ENCODE measurements at places on chromosomes 1 and 21.

- DNase-seq = peak; percentile 64
Measured at GRCh38 chr21:43667191-43667904, 8.0 kb downstream of the RRP1B start.

DNA sequence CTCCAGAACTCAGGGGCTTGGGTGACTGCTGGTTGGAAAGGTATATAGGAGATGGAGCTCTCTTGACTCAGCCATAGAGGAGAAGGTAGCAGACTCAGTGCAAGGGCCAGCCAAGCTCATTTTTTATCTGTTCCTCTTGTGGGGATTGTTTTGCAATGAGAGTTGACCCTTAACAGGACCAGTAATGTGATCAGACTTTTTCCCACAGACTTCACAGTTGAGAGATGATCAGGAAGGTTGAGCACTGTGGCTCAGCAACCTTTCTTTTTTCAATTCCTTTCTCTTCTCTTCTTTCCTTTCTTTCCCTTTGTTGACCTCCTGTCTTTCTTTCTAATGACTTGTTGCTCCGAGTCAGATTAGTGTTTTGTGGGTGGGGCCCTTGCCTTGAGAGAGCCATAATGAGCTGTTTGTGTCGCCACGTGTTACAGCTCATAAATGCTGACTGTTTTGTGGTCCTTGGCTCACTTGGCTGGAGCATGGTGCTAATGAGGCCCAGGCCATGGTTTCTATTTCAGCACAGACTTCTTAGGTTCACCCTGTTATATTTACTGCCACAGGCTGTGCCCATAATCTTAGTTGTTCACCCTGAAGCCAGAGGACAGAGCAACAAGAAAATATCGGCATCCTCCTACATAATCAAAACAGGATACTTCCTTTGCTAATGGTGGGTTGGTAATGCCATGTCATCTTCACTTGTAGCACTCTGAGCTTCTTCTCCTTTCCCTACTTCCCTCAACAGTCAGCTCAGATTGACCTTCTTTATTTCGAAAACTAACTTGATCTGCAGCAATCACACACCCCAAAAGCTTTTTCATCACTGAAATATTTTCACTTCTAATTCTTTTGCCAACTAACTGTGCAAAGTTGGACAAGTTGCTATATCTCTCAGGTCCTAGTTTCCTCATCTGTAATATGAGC is 13.9 kb downstream of the ADAM30 start:
- no peak for DNase-seq

- no peak for DNase-seq
Measured at GRCh38 chr1:175877939-175878737, 134.7 kb upstream of the TNR start.

- no peak for DNase-seq
Measured at GRCh38 chr1:32246888-32247273, at the start of gene FAM167B. Gene FAM167B, plus strand, starts transcription at chr1:32247222. Its CDS starts 200 bp downstream, at chr1:32247422.

DNA sequence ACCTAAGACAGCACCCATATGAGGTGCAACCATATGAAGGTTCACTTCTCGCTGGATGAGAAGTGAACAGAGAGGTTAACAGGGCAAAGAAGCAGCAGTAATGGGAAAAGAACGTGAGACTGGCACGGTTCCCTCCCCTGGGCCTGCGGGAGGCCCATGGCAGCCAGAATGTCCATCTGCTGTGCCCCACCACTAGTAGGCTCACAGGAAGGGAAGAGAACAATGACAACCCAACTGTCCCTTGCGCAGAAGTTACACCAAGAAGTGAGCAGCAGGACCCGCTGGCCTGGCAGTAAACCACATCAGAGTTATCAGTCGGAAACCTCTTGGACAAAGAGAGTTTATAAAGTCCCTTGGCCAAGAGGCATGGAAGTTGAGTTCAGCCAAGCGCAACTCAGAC is 11.3 kb downstream of the HIVEP3 start:
- DNase-seq = no peak

GRCh38 chr1:103283841-103284669 is 175.7 kb upstream of the COL11A1 start:
- DNase-seq = no peak

DNA sequence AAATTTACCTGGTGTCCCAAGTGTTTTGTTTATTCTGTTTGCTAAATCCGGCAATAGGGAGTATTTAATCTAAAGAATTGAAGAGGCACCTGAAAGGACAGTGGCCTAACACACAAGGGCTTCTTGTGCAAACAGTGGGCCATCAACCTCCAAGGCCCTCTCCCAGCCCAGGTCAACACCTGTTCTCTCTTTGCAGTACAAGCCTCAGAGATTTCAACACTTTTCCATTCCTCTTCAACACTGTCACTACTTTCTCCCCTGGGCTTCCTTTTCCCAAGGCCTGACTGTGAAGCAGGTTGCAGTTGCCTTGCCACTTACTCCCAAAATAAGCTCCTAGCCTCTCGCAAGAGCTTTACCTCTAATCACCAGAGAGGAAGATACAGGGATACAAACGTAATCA is 3.2 kb upstream of the SNAPIN start:
- DNase-seq = no peak

DNA sequence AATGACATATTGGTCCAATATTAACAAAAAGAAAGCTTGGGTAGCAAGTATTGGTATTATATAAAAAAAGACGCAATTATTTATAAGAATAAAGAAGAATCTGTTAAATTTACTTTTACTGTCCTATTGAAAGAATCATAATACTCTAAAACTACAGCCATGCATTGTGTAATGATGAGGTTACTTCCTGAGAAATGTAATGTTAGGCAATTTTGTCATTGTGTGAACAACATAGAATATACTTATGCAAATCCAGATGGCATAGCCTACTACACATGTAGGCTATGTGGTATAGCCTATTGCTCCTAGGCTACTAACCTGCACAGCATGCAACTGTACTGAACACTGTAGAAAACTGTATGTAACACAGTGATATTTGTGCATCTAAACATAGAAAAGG is 121.2 kb upstream of the PTGFR start:
- no peak for DNase-seq

- no peak for DNase-seq
Measured at GRCh38 chr1:70536708-70537366, 125.8 kb downstream of the CTH start.

- DNase-seq = no peak
Measured at GRCh38 chr1:168110896-168111545, 25.7 kb downstream of the GPR161 start.

DNA sequence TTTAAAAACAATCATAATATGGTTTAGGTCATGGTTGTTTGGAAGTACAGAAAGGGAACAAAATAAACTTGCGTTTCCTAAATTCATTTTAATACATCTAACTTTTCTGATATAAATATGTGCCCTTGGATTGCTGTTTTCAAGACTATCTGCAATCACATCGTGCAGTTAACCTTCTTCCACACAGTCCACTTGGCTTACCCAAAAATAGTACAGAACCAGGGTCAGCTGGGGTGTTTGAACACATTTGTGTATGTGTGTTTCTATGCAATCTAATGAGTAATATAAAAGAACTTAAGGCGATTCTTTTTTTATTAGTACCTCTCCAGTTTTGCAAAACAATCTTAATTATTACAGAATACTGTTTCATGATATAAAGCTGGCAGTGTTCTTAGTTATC is 19.9 kb downstream of the SAMSN1 start:
- no peak for DNase-seq

- no peak for DNase-seq
Measured at GRCh38 chr1:196152975-196153374, 455.3 kb downstream of the KCNT2 start.

GRCh38 chr1:213425376-213426030 is 374.5 kb downstream of the RPS6KC1 start:
- DNase-seq = no peak

DNA sequence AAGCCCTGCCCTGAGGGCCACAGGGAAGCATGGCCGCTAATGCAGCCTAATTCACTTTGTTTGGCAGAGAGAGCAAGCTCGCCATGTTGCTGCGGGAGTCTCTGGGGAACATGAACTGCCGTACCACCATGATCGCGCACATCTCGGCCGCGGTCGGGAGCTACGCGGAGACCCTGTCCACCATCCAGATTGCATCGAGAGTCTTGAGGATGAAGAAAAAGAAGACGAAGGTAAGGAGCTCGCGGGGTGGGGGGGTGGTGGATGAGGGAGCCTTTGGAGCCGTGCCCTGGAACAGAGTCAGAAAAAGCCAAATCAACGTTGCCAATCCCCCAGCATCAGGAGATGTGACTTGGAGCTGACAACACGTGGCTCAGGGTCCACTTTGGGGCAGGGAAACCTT is 529.4 kb downstream of the KIF26B start:
- DNase-seq = no peak

- no peak for DNase-seq
Measured at GRCh38 chr1:60948486-60948885, 133.9 kb upstream of the NFIA start.

GRCh38 chr1:48245106-48245505 is 22.6 kb downstream of the SLC5A9 start:
- DNase-seq = no peak

GRCh38 chr1:206496131-206496793 is 11.1 kb upstream of the RASSF5 start:
- DNase-seq = no peak

- no peak for DNase-seq
Measured at GRCh38 chr21:45153358-45154318, 79.3 kb downstream of the ADARB1 start.

DNA sequence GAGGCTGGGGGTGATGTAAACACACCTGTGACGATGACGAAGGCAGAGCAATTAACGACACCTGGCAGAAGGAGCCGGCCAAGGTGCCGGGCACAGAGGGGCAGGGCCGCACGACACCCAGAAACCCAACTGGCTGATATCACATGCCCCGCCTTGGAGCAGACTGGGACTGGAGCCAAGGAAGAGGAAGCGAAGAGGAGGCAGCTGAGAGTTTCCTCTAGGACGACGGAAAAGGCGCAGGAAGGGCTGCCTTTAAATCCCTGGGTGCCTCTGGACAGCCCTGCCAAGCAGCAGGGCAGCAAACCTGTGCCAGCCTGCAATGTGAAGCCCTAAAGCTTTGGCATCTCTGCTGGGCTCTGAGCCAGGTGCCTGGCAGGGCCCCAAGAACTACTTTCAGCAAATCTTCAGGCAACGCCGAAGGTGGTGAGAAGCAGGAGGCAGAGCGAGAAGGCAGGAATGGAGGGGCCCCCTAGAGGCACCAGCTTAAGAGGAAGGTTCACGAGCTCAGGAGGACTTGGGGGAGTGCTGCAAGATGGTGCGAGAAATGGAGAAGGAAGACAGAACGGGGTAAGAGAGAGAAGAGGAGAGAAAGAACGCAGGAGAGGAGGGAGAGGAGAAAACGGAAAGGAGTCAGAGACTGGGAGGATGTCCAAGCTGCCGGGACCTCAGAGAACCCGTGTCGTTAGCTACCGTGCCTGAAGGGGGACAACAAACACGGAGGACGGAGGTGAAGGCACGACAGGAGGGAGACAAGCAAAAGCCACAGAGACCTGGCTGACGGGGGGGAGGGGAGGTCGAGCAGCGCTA is 25.3 kb upstream of the PEF1 start:
- peak; percentile 22 for DNase-seq

GRCh38 chr1:204223129-204223860 is 9.5 kb upstream of the GOLT1A start:
- no peak for DNase-seq

- no peak for DNase-seq
Measured at GRCh38 chr1:23122023-23122748, 46.5 kb downstream of the LUZP1 start.

GRCh38 chr1:165699577-165699976 is 1.2 kb upstream of the ALDH9A1 start:
- no peak for DNase-seq

DNA sequence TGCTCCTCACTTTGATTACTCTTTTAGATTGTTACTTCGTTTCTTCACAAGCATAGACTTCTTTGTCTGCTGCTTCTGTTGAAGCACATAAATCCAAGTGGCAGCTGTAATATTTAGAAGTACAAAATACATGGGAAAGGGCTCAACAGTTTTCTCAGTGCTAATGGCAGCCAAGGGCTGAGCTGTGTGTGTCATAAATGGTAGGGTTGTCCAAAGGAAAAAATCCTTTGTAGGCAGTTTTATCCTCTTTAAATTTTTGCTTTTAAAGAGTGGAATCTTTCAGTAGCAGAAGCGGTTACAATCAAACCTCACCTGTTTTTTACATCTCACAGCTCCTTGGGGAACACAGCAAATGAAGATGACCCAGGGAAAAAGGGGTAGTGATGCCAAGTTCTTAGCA is 650.8 kb downstream of the PLPP3 start:
- DNase-seq = no peak

GRCh38 chr1:178528228-178528952 is 15.5 kb downstream of the TEX35 start:
- DNase-seq = no peak

Data from brain microvascular endothelial cell (primary cell).